ENCODE measurements at places on chromosomes 4 and X.

DNA sequence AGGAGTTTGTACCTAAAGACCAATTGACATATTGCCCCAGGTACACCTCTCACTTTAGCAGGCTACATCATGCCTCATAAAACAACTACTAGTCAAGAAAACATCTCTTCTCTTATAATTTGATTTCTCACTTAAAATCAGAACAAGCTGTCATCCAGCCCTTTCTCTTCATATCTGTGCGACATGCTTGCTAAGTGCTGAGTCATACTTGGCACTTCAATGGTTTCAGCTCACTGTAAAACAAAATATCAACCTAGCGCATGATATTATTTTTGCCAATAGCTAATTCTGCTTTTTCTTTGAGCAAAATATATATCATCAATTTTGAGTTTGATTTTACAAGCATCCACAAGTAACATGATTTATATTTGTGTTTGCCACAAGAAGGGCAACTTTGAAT is 27.9 kb upstream of the FUNDC1 start:
- DNase-seq: no peak

DNA sequence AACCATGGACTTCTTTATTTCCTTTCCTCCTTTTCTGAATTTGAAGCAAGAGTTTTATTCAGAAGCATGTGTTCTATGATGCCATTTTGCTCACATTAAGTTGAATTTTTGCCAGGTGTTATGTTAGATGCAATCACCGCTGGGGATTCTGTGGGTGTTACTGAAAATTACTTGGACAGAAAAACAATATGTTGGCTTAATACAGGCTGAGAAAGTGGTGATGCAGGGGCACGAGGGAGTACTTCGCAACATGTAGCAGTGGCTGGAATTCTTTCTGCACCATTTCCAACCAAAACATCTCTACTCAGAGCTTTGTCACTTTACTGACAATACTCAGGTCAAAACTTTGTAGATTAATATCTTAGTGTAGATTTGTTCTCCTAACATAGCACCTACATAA is 109.2 kb upstream of the PCDH18 start:
- no peak for DNase-seq

- no peak for DNase-seq
These were observed 16.3 kb upstream of the RP2 start for GRCh38 chrX:46820391-46821100.

DNA sequence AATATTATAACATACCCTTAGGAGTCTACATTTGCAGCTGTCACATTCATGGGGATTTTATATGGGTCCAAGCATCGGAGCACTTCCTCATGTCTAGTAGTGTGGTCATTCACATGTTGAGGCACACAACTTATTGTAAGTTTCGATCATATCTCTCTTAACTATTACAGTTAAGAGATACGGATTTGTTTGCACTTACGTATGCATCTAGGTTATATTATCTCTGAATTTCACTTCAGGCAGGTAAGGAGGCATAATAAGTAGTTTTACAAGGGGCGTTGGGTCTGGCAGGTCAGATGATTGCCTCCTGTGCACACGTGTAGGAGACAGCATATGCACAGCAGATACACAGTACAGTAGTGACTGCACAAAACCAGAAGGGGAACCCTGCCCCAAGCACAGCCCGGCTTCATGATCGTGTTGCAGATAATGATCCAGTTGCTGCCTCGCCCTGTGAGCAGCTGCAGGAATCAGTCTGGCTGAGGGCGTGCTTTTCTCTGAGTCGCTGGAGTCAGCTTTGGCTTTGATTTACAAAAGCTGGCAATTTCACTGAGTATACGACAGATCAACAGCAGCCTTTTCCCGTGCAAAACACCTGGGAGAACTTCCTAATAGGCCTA is 302.9 kb upstream of the GATB start:
- DNase-seq: no peak

- DNase-seq: no peak
These were observed 13.4 kb upstream of the SRPX start for GRCh38 chrX:38233891-38234667.

Measured in H7 (cell line).